ENCODE measurements at places on chromosomes 16 and 17.

DNA sequence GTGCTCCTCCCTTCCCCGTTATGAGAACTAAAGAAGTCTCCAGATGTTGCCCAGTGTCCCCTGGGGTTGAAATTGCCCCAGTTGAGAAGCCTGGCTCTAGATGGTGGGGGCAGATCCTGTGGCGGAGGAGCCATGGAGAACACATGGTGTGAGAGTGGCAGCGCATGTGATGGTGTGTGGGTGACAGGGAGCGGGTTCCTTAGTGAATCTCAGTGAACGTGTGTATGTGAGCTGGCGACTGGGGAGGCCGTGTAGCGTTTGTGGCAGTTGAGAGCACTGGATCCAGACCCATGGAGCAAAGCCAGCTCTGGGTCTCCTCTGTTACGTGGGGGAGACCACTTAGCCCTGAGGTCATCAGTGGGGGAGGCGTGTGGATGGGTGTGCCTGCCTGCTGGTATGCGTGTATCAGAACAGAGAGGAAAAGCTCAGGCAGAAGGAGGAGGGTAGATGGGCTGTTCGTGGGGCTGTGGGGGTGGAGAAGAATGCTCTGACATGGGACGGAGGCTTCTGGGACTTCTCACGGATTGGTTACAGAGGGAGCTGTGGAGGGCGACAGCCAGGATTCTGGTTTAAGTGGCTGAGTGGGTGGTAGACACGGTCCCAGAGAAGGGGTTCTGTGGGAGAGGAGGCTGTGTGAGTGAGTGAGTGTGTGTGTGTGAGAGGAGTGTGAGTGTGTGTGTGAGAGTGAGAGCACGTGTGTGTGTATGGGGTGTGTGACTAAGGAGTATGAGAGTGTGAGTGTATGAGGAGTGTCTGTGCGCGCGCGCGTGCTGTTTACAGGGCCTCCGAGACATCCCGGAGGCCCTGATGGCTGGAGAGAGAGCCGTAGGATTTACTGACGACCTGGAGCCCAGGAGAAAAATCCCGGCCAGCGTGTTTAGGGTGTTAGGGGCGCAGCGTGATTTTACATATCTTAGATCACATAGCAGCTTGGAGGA lies 193.8 kb downstream of the SNX29 start:
- DNase-seq, result no peak

DNA sequence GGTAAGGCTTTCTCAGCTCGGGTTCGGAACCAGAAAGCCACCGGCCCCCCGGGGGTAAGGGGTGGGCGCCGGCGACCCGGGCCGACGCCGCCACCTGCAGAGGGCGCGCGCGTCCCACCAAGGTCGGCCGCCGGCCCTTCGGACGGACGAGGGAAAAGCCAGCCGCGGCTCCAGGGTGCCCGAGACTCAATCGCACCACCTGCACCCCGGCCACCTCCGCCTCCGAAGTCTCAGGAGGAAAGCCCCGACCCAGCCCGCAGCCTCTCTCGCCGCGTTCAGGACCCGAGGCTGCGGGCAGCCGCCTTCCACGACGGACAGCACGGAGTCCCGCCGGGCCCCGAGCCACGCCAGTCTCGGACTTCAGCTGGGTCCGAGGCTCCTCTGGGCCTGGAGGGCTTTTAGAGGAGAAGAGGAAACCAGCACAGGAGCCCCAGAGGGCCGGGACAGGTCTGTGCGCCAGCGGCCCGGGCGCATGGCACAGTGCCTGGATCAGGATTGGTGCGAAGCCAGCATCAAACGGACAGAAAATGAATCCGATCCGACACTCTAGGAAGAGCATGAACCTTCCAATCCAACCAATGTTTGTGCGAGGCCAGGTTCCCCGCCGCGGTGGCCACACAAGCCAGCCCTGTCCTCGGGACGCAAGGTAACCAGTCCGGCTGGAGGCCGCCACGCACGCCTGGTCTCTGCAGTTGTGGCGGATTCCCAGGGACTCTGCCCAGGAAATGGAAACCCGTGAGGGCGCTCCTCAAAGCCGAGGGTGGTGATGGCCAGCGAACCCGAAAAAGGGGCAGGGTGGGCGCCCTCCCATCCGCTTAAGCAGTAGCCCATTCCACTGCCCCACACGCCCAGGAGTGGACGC lies 6.7 kb downstream of the CBX8 start:
- DNase-seq, result no peak

- no peak for DNase-seq
Observed at GRCh38 chr16:86924537-86924936, 346.2 kb downstream of the FOXL1 start.

DNA sequence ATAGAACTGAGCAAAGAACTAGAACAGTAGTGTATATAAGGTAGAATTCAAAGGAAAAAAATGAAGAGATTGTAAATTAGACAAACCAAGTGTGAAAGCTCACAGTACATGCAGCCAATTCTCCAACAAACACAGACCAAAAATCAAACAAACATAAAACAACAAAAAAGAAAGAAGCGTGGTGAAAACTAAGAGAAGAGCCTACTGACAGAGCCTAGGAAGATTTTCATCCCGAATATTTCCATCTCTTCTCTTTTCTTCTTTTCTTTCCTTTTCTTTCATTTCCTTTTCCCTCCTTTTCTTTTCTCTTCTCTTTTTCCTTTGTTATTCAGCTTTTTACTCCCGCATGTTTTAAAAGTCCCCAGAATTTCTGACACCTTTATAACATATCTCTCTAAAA lies 1103.6 kb downstream of the CDH8 start:
- no peak for DNase-seq

- DNase-seq, result no peak
Observed at GRCh38 chr17:4318596-4318995, 47.9 kb downstream of the UBE2G1 start.

DNA sequence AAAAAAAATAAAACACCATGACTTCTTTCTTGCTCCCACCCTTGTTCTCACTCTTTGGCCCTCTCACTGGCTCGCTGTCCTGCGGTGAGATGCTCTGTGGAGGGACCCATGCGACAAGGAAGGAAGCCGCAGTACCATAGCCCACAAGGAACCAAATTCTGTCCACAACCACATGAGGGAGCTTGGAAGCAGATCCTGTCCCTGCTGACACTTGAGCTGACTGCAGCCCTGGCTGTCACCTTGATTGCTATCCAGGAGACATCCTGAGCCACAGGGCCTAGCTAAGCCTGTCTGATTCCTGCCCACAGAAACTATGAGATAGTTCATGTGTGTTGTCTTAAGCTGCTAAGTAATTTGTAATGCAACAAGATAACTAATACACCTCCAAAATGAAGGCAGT lies 4.8 kb upstream of the MT2A start:
- DNase-seq, result no peak

- no peak for DNase-seq
Observed at GRCh38 chr17:4248504-4249277, 15.1 kb downstream of the ANKFY1 start.

DNA sequence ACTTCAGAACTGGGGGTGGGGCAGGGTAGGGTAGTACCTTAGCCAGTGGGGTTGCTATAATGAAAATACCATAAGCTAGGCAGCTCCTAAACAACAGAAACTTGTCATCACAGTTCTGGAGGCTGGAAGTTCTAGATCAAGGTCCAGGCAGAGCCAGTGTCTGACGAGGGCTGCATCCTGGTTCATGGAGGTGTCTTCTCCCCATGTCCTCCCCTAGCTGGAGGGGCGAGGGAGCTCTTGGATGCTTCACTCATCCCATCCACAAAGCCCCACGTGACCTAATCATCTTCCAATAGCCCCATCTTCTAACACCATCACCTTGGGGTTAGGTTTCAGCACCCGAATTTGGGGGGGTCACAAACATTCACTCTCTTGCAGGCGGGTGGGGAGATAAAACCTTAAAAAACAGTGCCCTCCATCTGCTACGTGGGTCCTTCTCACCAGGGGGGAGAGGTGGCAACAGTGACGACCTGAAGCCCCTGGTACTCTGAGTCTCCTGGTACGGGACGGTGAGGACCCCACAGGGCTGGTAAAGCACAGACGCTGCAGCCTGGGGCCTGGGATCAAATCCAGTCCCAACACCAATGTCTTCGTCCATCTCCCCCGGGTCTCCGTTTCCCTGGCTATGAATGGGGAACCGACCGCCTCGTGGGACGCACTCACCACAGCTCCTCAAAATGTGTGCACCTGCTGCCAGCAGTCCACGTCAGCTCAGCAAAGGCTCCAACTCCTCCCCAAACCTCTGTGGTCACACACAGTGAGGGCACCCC lies 22.8 kb downstream of the RAB40B start:
- no peak for DNase-seq

- DNase-seq, result no peak
Observed at GRCh38 chr17:74563358-74563757, 4.0 kb downstream of the CD300H start.

DNA sequence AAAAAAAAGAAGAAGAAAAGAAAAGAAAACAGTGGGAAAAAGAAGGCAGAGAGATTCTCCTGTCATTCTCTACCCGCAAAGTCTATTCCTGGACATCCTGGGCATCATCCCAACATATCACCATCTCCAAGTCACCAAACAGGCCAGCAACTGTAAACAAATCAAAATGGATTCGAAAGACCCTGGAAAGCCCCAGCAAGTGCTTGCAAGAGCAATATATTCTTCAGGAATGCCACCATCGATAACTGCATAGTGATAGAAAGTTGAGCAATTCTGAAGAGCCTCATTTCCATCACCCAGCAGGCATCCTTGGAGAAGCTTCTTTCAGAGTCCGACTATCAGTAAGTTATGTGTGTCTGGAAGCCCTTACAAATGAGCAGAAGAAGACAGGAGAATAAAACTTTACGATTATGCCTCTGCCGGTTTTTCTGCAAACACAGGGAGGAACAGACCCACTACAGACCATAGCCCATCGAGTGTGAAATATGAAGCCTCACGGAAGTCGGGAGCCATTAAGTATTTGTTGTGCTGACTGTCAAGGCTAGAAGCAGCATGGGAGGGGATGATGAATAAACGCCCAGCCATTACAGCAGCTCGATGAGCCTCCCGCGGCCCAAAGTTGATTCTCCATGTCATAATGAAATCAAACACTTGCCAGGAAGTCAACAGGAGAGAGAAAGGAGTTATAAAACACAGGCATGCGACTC lies 64.5 kb upstream of the SEC14L1 start:
- no peak for DNase-seq

- no peak for DNase-seq
Observed at GRCh38 chr17:34302636-34303035, 16.6 kb upstream of the CCL8 start.

DNA sequence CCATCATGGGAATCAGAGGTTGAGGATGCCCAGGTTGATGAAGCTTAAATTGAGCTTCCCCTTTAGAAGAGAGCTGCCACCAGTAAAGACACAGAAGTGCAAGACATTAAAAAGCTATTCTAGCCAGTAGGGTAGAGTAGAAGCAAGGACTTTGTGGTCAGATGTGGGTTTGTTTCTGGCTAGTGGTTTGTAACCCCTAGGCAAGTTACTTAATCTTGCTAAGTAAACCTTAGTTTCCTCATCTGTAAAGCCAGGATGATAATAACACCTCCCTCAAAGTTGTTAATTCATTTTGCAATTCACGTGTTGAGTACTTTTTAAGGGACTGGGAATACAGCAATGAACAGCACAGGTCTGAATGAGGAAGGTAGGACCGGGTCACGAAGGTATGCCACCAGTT lies 3.6 kb downstream of the SNTB2 start:
- no peak for DNase-seq

- no peak for DNase-seq
Observed at GRCh38 chr16:11205754-11206581, 50.0 kb downstream of the SOCS1 start.

GRCh38 chr16:79171931-79172705 lies 428.4 kb downstream of the MAF start:
- no peak for DNase-seq

DNA sequence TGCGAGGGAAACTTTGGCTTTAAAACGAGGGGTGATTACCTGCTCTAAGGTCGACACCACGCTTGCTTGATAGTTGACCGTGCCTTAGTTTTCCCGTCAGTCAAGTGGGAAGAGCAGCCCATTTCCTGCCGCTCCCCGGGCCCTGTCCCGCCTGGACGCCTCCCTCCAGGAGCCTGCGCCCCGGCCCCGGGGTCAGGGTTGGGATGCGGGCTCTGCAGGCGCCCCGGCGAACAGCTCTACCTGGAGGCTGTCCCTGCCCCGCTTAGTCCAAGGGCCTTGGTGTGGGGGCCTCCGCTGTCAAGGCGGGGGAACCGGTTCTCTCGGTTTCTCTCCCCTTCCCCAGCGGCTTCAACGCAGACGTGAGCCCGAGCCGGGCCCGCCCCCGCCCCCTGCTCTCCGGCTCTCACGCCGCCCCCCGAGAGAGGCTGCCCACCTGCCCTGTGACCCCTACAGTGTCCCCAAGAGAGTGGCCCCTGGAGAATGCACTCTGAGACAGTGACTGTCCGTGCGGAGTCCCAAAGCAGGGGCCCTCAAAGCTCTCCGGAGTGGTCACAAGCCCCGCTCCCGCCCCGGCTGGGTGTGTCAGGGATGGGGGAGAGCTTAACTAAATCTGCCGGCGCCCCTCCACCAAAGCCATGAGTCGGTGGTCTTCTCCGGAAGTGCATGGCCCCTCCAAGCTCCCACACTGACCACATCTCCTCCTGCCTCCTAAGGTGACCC lies 117.4 kb upstream of the SMURF2 start:
- DNase-seq, result no peak

- DNase-seq, result no peak
Observed at GRCh38 chr16:73031155-73031866, 16.6 kb downstream of the ZFHX3 start.

DNA sequence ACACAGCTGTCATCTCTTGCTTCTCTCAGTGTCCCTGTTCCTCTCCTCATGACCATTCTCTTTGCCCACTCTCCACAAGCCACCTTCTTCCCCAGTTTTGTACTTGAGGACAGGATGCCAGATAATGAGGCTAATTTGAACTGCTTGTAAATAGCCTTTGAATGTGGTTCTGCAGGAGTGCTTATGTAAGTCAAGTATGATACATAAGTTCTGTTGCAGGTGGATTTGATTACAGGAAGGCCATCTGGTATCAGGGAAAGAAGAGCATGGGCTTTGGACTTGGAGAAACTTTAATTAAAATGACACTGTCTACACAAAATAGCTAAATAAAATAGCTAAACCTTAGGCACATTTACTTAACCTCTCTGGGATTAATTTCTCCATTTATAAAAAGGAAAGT lies 120.2 kb upstream of the HLF start:
- no peak for DNase-seq

DNA sequence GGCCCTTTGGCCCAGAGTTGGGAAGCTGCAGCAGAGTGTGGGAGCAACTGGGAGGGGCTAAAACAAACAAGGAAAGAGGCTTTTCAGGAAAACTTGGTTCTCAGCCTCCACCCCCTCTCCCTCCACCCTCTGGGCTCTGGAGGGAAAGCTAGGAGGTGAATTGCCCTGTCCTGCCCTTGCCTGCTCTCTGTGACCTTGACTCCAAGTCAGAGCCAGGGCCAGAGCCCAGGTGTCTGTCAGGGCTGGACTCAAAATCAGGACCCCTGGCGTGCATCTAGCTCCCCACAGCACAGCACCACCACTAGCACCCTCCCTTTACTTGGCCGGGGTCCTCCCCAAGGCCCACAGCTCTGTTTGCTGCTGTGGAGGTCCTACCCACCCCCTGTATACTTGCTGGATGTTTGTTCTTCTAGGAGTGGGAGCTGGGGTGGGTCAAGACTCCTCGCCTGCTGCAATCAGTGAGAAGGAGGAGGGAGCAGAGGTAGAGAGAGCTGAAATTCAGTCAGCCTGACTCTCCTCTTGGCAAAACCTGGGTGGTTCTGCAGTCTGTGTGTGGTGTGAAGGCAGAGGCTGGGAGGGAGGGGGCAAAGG lies 2.8 kb upstream of the NR1D1 start:
- no peak for DNase-seq

Measured in stimulated activated CD4-positive, alpha-beta T cell treated with anti-CD3 and anti-CD28 coated beads, Interleukin-1b, Interleukin-23, amount 100 ng/mL, for 48 hours (primary cell).